ENCODE measurements at places on chromosomes 5 and 9.

DNA sequence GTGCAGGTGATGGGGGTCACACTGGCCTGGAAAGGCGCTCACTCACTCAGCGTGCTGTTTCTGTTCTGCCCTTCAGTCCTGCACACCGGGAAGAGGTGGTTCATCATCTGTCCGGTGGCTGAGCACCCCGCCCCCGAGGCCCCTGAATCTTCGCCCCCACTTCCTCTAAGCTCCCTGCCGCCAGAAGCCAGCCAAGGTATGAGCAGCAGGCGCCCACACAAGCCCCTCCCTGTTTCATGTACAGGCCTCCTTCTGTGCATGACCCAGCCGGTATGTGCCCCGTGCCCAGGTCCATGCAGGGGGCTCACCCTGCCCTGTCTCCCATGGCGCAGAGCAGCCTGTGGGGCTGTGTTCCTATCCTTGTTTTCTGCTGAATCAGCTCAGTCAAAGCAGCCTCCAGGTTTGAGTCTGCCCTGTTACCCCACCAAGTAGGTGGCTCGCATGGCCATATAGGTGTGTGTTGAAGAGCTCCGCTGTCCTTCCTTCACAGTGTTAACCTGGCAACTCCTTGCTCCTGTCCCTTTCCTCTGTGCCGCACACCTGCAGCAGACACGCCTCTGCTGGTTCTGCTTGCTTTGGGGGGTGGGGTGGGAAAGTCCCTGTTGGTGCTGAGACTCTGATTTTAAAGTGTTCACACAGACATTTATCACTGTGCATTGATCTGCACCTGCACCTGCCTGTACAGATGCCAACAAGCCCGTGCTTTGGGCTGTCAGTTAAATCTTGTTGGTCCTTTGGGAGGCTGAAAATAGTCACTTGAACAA lies 84.8 kb downstream of the WNK2 start:
- DNase-seq, result no peak

DNA sequence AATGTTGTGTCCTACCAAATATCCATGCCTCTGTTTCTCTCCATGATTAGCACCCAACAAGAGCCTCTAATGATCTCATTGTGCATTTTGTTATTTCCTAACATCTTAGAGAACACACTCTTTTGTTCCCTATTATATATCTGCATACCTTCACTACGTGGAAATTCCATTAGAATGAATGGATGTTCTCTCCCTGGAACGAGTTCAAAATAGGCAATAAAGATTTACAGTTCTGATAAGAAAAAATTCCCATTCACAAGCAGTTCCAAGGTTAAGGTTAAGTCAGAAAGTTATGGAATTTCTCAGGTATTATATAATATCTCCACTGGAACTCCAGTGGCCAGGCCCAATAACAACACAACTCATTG lies 83.7 kb downstream of the TRPM6 start:
- DNase-seq, result no peak

DNA sequence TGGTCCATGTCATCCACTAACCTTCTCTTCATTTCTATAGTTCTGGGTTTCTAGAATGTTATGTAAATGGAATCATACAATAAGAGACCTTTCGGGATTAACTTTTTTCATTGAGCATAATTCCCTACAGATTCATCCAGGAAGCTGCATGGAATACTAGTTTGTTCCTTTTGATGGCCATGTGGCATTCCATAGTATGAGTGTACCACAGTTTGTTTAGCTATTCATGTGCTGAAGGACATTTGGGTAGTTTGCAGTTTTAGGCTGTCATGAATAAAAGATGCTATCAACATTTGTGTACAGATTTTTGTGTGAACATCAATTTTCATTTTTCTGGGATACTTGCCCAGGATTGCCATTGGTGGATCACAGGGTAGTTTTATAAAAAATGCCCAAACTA lies 6.8 kb upstream of the SPTLC1 start:
- DNase-seq, result no peak

DNA sequence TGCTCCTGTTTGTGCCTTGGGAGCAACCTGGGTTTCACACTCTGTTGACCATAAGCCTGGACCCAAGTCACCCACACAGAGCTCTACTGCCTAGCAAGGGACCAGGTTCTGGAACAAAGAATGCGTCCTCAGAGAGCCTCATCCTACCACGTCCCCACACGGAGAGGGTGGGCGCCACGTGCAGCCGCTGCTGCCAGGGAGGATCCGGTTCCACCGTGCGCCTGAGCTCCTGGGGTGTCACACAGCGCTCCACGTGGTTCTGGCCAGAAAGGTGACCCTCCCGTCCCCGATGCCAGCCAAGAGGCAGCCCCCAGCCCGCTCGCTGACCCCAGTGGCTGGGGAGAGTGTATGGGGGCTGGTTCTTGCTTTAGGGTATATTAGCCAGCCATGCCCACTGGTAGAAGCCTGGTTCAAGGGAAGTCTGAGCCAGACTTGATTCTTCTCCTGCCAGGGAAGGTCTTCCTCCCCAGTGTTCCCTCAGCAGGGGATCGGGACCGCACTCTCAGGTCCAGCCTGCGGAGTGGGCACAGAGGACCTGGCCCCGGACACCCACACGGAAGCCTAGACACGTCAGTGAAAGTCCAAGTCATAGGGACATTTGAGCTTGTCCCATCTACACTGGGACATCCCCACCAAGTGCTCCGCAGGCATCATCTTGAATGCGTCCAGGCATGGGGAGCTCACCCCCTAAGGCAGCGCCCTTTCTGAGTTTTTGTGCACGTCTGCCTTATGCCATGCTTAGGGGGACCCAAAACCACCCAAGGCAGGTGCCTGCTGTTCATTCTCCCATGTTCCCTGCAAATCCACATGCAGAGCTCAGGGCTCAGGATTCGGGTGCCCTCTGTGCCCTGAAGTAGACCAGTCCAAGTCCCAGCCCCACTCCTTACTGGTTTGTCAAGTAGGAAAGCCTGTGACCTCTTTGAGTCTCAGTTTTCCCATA lies 2.4 kb downstream of the FCN1 start:
- no peak for DNase-seq

GRCh38 chr5:138372225-138372624 lies 19.7 kb downstream of the KDM3B start:
- DNase-seq, result no peak

Data from iPS DF 6.9 (cell line).